ENCODE measurements at places on chromosomes 2 and 18. TPM values are rescaled to one million over a fixed set of nuclear protein-coding genes. Genes with fewer than 3 reads are reported as not detected.

The LRATD1 gene
- total RNA-seq, result 2.9 TPM

- peaks cover 4% of the 10 kb centered on the region for H3K4me1 ChIP-seq
- H3K4me3 ChIP-seq, result no peak overlapping the region
- H3K36me3 ChIP-seq, result no peaks in the 10 kb centered on the region
- H3K27me3 ChIP-seq, result no peaks in the 10 kb centered on the region
- no peak overlapping the region for H3K27ac ChIP-seq
- peak; percentile 77 for DNase-seq
These were observed 65.5 kb downstream of the FBXO15 start for GRCh38 chr18:74081966-74082741.

The CSRNP3 gene
- total RNA-seq, result 14.7 TPM

GRCh38 chr18:457521-458412 is 42.7 kb downstream of the COLEC12 start:
- no peak for DNase-seq
- no peak overlapping the region for H3K27ac ChIP-seq
- no peaks in the 10 kb centered on the region for H3K36me3 ChIP-seq
- no peaks in the 10 kb centered on the region for H3K27me3 ChIP-seq
- H3K4me1 ChIP-seq, result peaks cover 12% of the 10 kb centered on the region

The VSNL1 gene
- total RNA-seq, result 54.5 TPM

- no peaks in the 10 kb centered on the region for H3K4me1 ChIP-seq
- no peak overlapping the region for H3K4me3 ChIP-seq
- no peak overlapping the region for H3K27ac ChIP-seq
- peaks cover 3% of the 10 kb centered on the region for H3K36me3 ChIP-seq
These were observed 10.4 kb upstream of the FAM228A start for GRCh38 chr2:24164416-24164973.

DNA sequence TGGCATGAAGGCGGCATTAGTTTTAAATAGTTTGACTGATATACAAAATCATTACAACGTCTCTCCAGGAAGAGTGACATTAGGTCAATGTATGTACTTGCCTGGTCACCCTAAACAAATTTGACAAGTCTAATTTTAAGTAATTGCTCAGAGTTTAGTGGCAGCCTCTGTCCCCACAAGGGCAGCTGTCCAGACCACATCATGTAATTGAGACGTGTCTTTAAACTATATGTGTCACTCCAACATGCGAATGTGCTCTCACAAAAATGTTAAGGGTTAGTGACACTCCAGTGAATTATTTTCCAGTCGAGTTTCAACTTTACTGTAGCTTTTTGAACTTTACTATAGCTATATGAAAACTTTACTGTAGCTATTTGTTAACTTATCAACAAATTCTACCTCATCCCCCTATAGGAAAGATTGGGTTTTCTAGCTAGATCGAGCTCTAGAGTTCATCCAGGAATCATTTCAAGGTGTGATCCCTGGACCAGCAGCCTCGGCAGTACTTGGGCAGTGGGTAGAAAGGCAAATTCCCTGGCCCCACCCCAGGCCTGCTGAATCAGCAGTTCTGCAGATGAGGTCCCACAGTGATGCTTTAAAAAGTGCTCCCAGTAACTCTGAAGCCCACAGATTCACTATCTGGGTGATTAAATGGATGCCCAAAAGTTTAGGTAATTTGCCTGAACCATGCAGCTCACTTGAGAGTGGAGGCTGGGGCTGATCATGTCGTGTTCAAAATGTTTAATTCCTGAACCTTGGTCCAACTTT is 66.4 kb upstream of the POU3F3 start:
- H3K4me3 ChIP-seq, result no peak overlapping the region
- no peak for DNase-seq
- H3K4me1 ChIP-seq, result peaks cover 36% of the 10 kb centered on the region
- H3K27ac ChIP-seq, result no peak overlapping the region

DNA sequence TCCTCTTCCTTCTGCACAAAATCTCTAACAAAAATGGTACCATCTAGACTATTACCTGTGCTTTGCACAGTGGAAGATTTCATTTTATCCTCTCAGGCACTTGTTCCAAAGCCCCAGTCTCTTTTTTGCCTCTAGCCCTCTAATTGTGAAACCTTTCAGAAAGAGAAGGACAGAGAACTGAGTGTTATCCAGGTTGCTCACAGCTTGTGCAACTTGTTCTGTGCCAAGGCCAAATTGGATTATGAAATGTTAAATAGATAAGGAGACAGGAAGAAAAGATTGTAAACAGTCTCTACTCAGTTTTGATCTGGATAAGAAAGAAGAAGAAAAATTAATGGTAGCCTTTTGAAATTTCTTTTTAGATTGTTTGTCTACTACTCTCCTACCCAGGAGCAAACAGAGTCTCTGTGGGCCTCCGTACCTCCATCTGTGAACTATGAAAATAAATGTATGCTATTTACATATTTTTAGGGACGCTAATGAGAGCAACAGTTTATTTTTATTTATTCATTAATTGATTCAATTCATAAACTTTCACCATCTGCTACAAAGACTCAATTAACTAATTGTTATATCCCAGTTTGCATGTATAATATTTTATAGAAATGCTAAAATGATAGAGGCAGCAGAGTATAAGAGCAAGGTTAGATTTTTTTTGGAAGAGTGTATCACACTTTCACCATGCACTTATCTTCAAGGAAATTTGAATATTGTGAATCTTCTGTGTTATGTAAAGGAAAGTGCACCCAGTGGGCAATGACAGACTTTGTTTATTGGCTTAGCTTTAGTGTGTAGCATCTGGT is 339.0 kb upstream of the ETAA1 start:
- H3K27me3 ChIP-seq, result no peaks in the 10 kb centered on the region
- DNase-seq, result no peak
- no peak overlapping the region for H3K4me3 ChIP-seq
- H3K4me1 ChIP-seq, result no peaks in the 10 kb centered on the region
- no peaks in the 10 kb centered on the region for H3K36me3 ChIP-seq
- no peak overlapping the region for H3K27ac ChIP-seq

GRCh38 chr2:240156435-240157146 is 16.1 kb upstream of the OTOS start:
- peaks cover 15% of the 10 kb centered on the region for H3K27me3 ChIP-seq
- no peak for DNase-seq
- no peaks in the 10 kb centered on the region for H3K36me3 ChIP-seq
- peaks cover 24% of the 10 kb centered on the region for H3K4me1 ChIP-seq
- H3K4me3 ChIP-seq, result no peak overlapping the region

The CRYBA2 gene
- total RNA-seq, result not detected

DNA sequence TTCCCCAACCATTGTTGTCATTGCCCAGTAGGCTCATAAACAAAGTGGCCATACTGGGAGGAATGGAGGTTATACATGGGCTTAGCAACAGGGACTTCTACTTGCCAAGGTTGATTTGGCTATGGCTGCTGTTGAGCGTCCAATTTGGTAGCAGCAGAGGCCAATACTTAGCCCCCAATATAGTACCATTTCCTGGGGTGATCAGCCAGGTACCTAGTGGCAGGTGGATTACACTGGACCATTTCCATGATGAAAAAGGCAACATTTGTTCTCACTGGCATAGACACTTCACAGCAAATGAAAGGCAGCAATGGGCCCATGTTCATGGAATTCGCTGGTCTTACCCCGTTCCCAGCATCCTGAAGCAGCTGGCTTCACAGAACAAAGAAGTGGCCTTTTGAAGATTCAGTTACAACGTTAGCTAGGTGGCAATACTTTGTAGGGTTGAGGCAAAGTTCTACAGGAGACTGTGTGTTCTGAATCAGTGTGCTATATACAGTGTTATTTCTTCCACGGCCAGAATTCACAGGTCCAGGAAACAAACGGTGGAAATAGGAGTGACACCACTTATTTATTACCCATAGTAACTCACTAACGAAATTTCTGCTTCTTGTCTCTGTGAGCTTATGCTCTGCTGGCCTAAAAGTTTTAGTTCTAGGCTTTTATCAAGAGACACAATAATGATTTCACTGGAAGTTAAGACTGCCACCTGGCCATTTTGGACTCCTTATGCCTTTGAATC is 37.5 kb downstream of the FBXO11 start:
- DNase-seq, result no peak
- peaks cover 14% of the 10 kb centered on the region for H3K4me1 ChIP-seq
- H3K36me3 ChIP-seq, result peaks cover 3% of the 10 kb centered on the region

- H3K4me1 ChIP-seq, result peaks cover 3% of the 10 kb centered on the region
- no peaks in the 10 kb centered on the region for H3K27me3 ChIP-seq
- no peaks in the 10 kb centered on the region for H3K36me3 ChIP-seq
- no peak overlapping the region for H3K4me3 ChIP-seq
- H3K27ac ChIP-seq, result no peak overlapping the region
These were observed 108.8 kb downstream of the RND3 start for GRCh38 chr2:150378686-150379085.

DNA sequence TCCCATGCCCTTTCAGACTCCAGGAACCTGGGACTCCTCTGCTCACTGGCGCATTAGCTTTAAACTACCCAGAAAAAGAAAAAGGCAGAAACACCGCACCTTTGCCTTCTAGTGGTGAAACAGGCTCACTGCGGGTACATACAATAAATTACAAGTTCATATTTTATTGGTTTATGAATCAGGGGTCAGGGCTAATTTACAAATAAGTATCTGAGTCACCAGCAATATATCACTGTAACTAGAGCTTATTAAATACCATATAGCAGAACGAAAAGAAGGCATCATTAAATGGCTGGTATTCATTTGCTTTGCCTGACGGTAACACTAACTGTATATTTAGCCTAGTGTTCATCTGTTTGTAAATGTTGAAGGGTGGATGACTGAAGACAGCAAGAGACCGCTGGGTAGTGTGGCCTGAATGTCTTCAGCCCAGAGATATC is 26.9 kb upstream of the DTNB start:
- H3K27ac ChIP-seq, result no peak overlapping the region
- no peak overlapping the region for H3K4me3 ChIP-seq
- H3K27me3 ChIP-seq, result no peaks in the 10 kb centered on the region

DNA sequence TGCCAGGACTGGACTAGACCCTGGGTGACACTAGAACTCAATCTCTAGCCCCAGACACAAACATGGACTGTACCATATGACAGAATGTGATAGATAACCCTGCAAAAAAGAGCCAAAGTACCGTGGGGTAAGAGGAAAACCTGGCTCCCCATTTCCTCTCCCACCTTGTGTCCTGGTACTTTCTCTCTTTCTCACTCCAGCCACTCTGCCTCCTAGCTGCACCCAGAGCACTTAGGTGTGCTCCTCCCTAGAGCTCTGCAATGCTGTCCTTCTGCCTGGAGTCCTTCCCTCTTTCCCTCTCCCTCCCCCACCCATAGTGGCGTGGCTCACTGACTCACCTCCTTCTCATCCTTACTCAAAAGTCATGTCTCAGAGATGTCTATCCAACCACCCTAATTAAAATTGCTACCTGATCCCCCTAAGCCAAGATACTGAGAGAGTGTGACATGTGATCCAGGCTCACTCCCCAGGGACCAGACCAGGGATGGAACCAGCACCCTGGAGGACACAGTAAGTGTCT is 171.3 kb downstream of the LOXHD1 start:
- DNase-seq, result no peak
- H3K4me1 ChIP-seq, result peaks cover 12% of the 10 kb centered on the region
- H3K36me3 ChIP-seq, result no peaks in the 10 kb centered on the region
- H3K27ac ChIP-seq, result no peak overlapping the region
- H3K27me3 ChIP-seq, result no peaks in the 10 kb centered on the region

DNA sequence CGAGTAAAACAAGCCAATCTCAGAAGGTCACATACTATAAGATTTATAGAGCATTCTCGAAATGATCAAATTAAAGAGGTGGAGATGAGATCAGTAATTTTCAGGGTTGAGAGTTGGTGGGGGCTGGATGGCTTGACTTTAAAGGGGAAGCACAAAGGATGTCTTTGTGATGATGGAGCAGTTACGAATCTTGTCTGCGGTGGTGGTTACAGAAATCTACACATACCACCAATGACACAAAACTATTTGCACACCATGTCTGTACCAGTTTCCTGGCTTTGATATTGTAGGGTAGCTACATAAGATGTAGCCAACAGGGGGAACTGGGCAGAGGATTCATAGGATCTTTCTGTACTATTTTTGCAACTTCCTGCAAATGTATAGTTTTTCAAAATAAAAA is 190.6 kb upstream of the SMIM21 start:
- no peak overlapping the region for H3K27ac ChIP-seq
- DNase-seq, result no peak
- no peak overlapping the region for H3K4me3 ChIP-seq
- H3K36me3 ChIP-seq, result no peaks in the 10 kb centered on the region

DNA sequence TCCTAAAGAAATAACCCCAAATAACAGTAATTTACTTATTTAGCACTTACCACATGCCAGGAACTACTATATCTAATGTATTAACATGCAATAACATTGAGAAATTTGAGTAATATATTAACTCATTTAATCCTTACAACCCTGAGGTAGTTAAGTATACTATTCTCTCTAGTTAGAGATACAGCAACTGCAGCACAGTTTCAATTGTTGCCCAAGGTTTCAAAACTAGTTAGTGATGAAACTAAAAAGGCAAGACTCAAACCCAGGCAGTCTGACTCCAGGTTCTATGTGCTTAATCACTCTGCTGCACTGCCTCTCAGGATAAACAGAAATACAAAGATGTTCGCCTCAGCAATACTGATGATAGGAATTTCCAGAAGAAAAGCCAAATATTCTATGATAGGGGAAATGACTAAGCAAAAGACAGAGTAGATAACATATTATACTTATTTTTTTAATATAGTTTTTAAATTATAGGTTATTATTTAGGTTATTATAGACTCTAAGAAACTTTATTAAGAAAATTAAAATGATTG is 88.0 kb downstream of the SS18 start:
- DNase-seq, result no peak
- no peaks in the 10 kb centered on the region for H3K36me3 ChIP-seq
- H3K27me3 ChIP-seq, result no peaks in the 10 kb centered on the region
- H3K4me1 ChIP-seq, result no peaks in the 10 kb centered on the region

The RBFA gene
- 22.9 TPM for total RNA-seq

DNA sequence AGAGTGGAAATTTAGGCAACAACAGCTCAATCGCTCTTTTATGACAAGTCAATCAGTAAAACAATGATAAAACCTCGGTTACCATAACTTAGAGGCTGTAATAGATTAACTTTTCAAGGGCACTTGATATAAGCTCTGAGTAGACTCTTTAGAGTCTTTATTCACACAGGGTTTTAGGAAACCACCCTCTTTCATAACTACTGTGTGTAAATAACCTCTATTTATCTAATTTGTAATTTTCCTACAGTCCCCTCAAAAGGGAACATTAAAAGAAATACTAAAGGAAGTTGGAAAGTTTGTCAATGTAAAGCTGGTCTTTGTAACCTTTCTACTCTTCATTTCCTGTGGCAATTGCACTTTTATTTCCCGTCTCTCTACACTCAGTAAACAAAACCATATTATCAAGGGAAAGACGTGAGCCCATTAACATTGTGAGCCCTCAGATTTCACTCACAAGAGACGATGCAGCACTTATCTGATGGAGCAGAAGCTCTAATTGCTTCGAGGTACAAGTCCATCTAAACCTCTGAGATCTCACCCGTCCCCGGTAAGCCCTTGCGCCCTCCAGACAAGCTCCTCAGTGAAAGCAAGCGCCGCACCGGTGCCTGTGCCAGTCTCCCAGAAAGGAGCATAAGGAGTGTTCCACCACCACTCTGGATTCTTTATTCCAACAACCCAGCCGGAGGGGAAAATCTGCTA is 1.1 kb upstream of the HOXD1 start:
- no peaks in the 10 kb centered on the region for H3K4me1 ChIP-seq
- DNase-seq, result peak; percentile 16
- H3K27me3 ChIP-seq, result peaks cover 100% of the 10 kb centered on the region
